ENCODE measurements at places on chromosomes 2 and 18.

DNA sequence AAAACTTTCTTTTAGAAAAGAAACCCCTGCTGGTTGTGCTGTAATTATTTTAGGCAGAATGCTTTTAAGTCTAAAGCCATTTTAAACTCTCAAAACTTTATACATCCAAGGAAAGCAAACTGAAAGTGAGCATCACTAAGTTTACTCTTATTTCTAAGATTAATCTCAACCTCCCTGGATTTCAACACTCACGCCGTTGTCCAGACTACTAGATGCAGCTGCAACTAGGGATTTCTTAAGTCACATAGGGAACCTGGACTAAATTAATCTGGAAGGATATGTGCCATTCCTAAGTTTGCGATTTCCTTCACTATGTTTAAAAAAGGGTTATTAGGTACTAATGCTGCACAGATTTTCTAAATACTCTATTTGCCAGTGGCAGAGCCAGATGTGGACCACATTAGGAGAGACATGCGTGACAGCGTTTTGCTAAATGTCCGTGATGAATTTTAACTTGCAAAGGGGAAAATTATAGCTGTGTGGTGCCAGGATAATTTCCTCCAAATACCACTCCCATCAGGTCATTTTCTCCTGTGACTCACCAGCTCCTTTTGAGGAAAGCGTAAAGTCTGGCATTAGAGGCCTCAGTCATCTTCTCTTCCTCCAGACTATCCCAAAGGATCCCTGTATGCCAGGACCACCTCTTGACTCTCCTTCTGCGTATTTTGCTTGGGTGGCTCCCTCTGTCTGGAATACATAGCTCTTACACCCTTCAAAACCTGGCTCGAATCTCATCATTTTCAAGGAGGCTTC, 143.7 kb downstream of the ATL2 start:
- no peak for DNase-seq

DNA sequence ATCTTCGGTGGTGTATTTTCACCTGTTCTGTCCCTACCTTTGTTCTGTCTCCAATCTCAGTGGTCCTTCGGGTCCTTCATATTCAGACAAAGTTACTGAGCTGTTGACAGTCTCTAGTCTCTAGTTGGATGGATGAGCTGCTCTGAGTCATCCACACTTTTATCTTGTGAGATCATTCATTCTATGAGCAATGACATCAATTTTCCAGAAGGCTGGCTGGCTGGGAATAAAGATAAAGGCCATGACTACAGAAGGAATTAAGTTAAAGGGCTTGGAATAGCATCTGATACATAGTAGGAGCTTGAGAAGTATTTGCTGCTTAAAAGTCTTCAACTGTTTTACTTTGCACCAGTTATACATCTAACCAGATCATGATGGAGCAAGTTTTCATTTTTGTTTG, 43.1 kb upstream of the SLC39A10 start:
- DNase-seq, result no peak

GRCh38 chr2:128777196-128778035, 458.7 kb upstream of the HS6ST1 start:
- DNase-seq, result no peak

DNA sequence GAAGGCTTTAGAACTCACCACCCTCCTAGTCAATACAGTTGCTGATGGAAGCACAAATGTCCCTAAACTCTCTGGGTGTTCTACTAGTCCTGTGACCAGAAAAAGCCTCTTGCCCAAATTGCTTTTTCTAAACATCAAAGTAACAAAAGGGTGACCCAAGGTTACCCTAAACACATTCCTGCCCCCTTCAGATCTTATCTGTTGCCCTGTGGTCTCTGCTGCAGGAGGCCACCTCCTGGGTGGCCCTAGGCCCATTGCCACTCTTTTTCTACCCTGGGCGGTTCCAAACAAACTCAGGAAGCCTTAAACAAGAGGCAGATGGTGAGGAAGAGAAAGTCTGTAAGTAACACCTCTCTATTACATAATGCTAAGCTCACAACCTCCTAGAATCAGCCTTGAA, 3.3 kb downstream of the RNF152 start:
- DNase-seq, result no peak

- no peak for DNase-seq
Measured at GRCh38 chr2:207765547-207765946, 4.2 kb downstream of the FZD5 start.

DNA sequence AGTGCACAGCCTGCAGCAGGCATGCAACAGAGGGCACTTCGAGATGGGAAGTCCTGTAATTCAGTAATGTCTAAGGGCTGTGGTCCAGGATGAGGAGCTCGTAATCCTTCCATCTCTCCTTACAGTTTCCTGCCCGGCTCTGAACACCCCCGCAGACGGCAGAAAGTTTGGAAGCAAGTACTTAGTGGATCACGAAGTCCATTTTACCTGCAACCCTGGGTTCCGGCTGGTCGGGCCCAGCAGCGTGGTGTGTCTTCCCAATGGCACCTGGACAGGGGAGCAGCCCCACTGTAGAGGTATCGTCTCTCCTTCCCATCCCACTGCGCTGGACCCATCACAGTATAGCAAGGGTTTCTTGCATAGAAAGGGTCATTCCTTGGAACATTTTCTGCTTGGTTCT, 26.7 kb downstream of the FBLN7 start:
- no peak for DNase-seq

DNA sequence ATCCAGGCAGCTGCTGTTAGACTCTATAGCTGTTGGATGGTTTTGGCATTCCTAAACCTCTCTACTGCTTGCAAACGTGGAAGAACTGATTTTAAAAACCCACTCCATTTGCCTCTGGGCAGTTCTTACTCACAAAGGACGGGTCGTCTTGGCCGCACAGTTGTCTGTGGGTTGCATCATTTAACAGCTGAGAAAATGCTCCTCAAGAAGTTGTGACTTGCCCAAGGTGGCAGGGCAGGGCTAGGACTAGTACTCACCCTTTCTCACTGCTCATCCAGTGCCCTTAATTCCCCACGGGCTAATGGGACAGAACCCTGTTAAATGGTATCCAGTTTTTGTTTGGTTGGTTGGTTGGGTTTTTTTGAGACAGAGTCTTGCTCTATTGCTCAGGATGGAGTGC, 997 bp upstream of the DRC1 start:
- no peak for DNase-seq

DNA sequence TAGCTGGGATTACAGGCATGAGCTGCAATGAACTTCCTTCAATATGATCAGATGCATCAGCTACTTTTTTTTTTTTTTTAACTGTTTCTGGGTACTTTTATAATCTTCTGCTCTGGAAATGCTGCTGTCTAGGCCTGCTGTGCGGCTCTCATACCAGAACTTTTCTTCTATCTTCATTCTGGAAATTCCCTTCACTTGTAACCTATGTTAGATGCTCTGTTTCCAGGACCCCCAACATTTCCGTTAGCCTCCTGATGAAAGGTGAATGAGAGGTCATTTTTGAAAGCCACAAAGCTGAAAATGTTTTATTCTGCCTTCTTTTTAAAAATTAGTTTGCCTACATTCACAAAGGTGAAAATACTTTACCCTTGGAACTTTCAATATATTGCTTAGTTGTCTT, 8.6 kb downstream of the AGFG1 start:
- DNase-seq, result no peak

DNA sequence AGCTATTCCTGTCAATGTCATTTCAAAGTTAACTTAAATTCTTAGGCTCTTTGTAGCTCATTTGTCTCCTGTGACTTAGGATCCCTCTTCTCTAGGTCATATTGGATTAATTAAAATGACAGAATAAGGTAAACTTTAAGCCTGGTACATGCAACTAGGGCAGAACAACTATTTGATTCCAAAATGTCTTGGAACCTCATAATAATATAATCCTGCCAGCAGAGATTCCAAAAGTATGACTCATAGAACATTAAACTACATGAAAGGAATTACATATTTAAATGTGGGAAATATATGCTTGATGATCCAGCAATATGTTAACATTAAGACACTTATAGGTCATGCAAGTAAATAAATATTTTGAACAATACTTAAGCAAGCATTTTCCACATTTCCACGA, 63.3 kb downstream of the COL3A1 start:
- DNase-seq, result no peak

DNA sequence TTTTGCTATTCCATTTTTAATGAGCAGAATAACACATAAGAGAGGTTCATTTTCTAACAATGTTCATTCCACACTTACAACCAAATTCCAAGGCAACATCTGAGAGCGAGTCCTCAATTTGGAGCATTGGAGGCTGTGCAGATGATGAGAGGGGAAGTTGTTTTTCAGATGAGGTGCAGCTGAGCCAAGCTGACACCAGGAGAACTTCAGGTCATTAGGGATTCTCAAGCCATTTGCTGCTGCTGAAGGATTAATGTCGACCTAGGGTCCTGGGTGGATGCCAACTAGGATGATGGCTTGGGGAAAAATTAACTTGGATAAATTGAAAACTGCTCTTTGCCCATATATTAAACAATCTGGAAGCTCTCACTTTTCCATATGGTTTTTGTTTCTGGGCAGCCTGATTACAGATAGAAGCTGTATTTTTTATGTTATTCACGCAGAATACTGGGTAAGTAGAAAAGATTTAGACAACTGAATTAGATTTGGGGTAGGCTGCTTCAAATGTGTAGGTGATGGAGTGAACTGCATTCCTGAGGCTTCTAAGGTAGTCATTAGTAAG, 206.4 kb upstream of the SLC39A10 start:
- DNase-seq, result no peak

DNA sequence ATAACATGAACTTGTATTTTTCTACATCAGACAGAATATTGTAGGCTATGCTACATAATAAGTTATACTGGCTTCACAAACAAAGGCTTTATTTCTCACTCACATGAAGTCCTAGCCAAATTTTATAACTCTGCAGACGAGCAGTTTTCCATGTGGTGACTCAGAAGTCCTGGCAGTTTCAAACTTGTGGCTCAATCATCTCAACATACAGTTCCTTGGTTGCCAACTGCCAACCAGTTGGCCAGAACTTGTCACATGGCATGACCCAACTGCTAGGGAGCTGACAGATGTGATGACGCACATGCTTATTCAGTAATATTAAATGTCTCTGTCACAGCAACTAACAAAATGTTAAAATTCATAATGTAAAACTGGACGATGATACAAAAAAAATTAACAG, 63.8 kb upstream of the ZC3H15 start:
- no peak for DNase-seq

DNA sequence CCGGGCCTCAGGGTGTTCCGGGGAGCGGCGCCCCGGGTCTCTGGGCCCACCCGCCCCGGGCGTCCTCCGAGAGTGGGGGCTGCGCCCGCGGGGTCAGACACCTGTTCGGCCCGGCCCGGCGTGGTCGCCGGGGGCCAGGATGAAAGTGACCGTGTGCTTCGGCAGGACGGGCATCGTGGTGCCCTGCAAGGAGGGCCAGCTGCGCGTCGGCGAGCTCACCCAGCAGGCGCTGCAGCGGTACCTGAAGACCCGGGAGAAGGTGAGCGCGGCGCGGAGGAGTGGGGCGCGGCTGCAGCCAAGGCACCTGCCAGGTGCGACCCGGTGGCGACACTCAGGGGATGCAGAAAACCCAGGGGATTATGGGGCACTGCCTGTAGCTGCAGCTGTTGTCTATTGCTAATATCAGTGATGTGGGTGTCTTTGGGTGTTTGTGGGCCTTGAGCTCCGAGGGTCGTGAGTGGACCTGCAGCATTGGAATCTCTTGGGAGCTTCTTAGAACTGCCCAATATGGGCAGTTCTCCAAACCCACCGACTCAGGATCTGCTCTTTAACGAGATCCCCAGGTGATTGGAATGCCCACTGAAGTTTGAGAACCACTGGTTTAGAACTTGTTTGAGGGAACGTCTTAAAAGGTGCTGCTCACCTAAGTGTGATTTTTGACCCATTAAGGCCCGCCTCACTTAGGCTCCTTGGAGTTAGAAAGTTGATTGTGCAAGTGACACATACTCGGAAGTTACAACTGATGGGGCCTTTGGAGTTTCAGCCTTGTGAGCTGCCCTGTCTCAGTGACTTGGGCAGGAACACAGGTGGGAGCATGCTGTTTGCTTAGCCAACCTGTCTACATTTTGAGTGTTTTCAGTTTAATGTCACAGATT, 823 bp downstream of the PARD3B start:
- no peak for DNase-seq

- DNase-seq, result no peak
Measured at GRCh38 chr2:222423632-222424275, 589 bp upstream of the SGPP2 start.

GRCh38 chr2:84862006-84862405, 18.9 kb downstream of the TRABD2A start:
- DNase-seq, result no peak

DNA sequence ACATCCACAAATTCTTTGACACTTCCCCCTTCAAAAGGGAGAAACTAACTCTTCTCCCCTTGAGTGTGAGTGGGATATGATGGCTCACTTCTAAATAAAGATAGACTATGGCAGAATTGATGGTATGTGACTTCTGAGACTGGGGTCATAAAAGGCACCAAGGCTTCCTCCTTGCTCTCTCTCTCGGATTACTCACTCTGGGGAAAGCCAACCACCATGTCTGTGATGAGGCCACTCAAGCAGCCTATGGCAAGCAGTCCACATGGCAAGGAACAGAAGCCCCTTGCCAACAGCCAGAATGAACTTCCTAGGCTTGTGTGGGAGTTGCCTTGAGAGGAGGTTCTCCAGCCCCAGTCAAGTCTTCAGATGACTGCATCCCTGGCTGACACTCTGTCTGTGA, 43.6 kb downstream of the KIAA2012 start:
- no peak for DNase-seq

- no peak for DNase-seq
Measured at GRCh38 chr2:10659898-10660568, 29.7 kb downstream of the NOL10 start.

DNA sequence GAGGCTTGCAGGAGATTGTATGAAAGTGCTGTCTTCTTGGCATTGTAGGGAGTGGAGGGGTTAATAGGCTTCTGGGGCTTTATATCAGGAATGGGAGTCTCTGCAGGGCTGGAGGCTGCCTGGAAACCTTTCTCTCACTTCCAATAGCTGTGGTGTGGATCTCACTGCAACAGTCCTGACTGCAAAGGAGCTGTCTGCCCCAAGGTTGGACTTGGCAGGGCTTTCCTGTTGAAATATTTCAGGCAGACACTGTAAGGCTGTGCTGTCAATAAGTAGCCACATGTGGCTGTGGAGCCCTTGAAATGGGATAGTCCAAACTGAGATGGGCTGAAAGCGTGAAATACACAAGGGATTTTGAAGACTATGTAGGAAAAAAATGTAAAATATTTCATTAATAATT, 399.1 kb upstream of the SPRED2 start:
- DNase-seq, result no peak

DNA sequence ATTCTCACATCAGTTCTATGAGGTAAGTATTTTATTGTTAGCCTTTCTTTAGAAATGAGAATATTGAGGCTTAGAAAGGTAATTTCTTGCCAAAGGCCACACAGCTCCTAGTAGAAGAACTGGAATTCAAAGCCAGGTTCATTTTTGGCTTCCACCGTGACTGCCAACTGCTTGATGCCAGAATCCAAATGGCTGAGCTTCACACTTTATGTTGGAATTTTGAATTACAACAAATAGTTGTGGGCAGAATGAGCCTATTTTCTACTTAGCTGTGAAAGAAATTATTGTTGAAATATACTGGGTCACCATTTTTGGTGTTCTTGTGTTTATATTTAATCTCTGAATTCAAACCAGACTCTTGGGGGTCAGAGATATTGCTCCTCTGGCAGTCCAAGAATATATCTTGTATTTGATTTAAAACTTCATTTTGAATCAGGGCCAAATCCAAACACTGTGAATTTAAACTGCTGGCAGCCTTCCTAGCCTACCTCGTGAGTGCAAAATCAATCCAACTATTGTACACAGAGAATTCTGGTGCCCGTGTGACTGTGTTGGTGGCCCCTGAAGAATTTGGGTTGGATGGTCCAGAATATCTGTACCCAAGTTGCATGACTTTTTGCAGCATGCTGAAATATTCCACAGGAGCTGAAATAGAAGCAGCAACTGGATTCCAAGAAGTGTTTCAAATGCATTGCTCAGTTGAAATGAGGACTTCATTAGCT, 35.6 kb upstream of the LPIN1 start:
- DNase-seq, result no peak
